ENCODE measurements at places on chromosomes 16 and 17.

GRCh38 chr17:33922971-33923370 is 332.1 kb upstream of the CCL2 start:
- DNase-seq, result no peak

- no peak for DNase-seq
These were observed 9.4 kb upstream of the MYL4 start for GRCh38 chr17:47199627-47200324.

DNA sequence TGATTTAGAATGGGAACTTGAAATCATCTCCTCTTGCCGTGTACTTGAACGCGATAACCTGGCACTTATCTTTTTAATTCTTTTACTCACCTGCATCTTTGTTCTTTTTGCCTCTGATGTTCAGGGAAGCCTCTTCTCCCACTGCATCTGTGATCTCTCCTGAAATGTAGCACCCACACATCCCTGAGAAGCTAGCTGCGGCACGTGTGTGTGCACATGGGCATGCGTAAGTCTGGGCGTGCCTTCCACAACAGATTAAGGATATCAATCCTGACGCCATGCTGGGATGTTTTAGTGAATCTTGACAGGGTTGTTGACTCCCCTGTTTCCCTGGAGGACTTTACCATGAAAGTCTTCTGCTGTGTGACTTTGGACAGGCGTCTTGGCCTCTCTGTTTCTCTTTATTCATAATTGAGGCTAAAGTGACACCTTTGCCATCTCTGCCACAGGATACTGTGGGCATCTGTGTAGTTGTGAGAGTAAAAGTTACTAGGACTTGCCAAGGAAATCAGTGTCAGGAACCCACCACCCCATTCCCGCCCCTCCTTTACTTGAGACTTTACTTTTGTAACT is 20.5 kb downstream of the IL4R start:
- DNase-seq, result no peak

GRCh38 chr16:11913425-11914079 is 2.2 kb downstream of the GSPT1 start:
- DNase-seq, result no peak

DNA sequence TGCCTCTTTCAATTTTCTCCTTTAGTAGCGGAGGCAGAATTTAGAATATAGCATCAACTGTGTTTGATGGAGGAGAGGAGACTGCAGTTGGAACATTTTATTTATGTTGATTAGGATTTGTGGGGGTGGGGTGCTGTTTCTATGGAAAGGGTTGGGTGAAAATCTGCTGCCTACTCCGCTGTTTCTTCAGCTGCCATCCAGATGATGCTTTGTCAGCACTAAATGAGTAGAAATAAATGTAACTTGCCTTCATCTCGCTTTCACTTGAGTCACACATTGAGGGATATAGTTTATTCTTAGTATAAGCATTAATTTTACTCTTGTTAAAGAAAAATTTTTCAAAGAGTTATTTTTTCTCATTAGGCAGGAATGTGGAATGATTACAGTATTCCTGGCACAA is 42.1 kb downstream of the ABHD15 start:
- no peak for DNase-seq

DNA sequence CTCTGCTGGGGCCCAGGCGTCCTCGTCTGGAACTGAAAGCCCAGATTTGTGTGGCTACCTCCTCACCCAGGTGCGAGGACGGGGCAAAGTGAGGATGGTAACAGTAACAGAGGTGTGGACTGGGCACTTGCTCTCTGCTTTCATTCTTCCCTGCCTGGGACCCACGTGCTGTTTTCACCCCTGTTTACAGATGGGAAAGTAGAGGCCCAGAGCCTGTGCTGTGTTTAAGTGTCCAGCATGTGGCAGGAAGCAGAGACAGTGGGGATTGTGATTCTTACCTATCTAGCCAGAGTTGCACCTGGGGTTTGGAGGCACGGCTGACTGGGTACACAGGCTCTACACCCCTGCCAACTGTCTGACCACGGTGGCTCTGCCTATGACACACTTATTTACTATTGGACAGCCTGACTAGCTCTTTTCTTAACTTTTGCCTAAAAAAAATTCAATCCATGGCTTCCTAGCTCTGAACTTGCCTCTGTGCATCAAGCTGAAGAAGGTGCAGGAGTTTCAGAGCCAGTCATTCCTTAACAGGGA is 155.4 kb downstream of the CLEC16A start:
- DNase-seq, result no peak

DNA sequence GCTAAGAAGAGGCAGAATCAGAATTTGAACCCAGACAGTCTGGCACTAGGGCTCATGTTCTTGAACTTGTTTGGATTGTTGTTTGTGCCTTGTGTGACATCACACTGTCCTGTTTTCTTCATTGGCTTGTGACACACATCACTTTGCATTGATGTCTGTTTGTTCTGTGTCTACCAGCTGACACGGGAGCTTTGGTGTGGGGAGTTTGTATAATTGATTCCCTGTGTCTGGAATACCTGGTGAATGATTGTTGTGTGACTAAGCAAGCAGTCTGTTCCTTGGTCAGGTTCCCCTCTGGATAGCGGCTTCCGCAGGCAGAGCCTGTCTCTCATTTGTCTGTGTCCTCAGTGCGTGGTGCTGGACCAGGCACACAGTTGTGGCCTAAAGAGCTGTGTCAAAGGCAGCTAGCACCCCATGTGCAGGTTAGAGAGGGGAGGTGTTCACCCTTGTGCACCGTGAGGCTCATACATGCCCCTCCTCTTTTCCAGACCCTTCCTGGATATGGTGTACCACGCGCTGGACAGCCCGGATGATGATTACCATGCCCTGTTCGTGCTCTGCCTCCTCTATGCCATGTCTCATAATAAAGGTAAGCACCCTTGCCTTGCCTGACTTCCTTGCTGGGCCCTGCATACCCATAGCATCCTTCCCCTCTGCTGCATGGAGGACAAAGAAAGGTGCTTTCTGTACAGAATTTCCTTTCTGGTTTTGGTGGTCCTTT is 80.1 kb downstream of the CLEC16A start:
- DNase-seq, result no peak

- DNase-seq, result no peak
These were observed 207.0 kb downstream of the MSI2 start for GRCh38 chr17:57463103-57463885.

DNA sequence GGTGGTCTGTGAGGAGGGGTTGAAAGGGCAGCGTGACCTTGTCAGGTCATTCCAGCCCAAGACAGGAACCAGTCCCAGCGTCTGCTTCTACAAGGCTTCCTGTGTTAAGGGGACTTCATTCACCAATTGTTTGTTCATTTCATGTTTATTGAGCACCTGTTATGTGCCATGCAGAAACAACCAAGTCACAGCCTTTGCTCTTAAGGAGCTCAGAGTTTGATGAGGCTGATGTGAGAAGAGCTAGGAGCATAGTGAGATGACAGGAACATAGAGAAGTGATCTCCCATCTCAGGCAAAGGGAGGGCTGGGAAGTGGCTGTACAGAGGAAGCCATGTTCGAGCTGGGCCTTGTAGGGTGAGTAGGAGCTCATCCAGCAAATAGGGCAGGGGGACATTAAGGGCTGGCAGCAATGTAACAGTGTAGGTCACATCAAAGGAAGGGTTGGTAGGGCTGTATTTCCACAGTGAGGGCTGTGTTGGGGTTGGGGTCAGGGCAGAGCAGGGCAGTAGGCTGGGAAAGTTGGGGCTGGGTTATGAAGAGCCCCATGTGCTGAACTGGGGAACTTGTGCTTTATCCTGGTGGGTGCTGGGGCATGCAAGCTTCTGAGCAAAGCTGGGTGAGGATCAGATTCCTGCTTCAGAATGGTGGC is 79.8 kb downstream of the ARHGAP23 start:
- no peak for DNase-seq
